Testis (tissue), 5 donors: ENCODE measurements at places on chromosomes 16 and 17. TPM values are rescaled to one million over a fixed set of nuclear protein-coding genes. Genes with fewer than 3 reads are reported as not detected.
A peak's percentile ranks its signal among the peaks of the same experiment; 100 is the strongest.

DNA sequence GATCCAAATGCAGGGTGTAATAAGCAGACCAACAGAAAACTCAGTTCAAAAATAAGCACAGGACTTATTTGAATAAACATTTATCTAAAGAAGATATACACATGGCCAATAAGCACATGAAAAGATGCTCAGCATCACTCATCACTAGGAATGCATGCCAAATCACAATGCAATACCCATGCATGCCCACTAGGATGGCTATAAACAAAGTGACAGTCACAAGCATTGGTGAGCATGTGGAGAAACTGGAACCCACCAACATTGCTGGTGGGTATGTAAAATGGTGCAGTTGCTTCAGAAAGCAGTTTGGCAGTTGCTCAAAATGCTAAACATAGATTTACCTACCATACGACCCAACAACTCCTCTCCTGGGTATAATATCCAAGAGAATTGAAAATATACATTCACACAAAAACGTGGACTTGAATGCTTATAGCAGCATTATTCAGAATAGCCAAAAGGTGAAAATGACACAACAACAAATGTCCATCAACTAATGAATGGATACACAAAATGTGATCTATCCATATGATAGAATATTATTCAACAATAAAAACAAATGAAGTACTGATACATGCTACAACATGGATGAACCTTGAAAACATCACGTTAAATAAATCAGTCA, 20.1 kb downstream of the UBE2O start:
- no peaks in the 10 kb centered on the region for H3K4me1 ChIP-seq
- DNase-seq = no peak
- H3K27me3 ChIP-seq = no peaks in the 10 kb centered on the region
- no peak overlapping the region for H3K4me3 ChIP-seq
- H3K36me3 ChIP-seq = no peaks in the 10 kb centered on the region

DNA sequence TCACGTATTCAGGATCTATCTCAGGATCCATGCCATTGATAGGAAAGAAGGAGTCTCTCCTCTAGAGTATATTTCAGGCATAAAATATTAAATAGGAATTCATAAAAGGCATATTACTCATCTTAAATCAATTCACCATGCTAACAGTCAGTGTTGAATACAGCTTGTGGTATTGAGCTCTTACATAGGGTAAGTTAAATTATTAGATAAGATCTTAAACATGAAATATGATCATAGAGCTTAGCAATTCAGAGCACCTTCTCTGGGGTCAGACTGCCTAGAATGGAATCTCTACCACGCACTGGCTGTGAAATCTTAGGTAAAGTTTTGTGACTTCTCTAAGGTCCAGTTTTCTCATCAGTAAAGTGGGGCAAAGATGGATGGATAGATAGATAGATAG, 20.7 kb downstream of the MARCHF10 start:
- H3K27me3 ChIP-seq = no peaks in the 10 kb centered on the region
- no peaks in the 10 kb centered on the region for H3K4me1 ChIP-seq
- H3K36me3 ChIP-seq = no peaks in the 10 kb centered on the region
- H3K4me3 ChIP-seq = no peak overlapping the region
- DNase-seq = no peak

DNA sequence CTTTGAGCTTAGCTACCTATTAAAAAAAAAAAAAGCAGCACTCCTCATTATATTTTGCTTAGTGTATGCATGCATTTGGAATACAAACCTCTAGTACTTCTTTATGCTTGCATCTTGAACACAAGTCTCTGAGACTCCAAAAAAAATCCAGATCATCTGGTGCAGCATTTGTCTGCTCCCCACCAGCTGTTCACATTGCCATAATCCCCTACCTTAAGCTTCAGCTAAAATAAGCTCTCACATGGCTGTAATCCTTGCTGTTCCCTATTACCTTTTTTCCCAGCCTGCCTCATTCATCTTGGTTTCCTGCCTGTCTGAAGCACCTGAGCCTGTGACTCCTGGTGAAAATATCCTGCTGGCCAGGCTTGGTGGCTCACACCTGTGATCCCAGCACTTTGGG, 7.5 kb upstream of the NFATC2IP start:
- no peaks in the 10 kb centered on the region for H3K27me3 ChIP-seq
- H3K4me1 ChIP-seq = no peaks in the 10 kb centered on the region
- DNase-seq = no peak
- no peak overlapping the region for H3K27ac ChIP-seq
- H3K36me3 ChIP-seq = no peaks in the 10 kb centered on the region

GRCh38 chr16:54244061-54244886, 42.3 kb downstream of the IRX3 start:
- H3K4me3 ChIP-seq = no peak overlapping the region
- H3K27ac ChIP-seq = no peak overlapping the region
- no peak for DNase-seq
- no peaks in the 10 kb centered on the region for H3K4me1 ChIP-seq
- no peaks in the 10 kb centered on the region for H3K36me3 ChIP-seq

DNA sequence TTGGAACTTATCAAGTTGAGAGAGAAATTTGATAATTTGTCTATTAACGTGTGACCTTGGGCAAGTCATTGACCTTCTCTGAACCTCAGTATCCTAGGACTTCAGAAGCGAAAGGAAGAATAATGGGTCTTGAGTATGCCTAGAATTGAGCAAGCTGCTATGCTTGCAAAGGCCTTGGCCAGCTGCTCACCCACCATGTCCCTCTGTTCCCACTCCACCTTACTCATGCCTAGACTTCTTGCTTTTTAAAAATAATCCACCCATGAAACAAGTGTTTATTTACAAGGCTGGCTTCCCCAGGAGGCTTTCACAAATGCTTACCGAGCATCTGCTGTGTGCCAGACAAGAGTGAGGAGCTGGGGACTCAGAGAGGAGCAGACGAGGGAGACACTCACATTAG, 590.6 kb downstream of the MAF start:
- H3K4me3 ChIP-seq = no peak overlapping the region
- H3K27me3 ChIP-seq = no peaks in the 10 kb centered on the region
- no peak for DNase-seq
- H3K36me3 ChIP-seq = no peaks in the 10 kb centered on the region
- H3K4me1 ChIP-seq = no peaks in the 10 kb centered on the region

DNA sequence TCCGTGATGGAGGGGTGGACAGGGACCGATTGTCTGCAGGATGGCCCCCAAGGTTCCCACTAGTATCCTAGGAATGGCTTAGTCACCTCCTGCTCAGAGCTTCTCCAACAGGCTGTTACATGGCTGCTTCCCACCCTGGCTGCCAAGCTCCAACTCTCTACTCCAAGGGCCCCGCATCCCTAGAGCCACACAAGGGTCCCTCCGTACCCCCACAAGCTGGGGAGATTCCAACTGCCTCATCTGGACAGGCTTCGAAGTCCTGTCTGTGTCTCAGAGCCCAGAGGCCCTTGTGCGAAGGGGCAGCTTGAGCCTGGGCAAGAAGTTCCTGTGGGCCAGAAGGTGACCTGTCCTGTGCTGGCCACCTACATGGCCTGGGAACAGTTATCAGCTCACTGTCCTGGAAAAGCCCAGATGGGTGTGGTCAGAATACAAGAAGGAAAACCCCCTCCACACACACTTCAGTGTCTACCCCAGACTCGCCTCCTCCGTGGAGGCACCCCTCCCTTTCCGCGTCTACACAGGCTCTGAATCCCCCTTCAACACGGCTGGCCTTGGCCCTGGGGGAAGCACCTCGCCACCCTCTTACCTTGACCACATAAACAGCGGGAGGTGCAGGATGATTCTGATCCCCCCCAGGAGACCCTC, 586 bp downstream of the MEAK7 start:
- H3K4me1 ChIP-seq = peaks cover 14% of the 10 kb centered on the region
- H3K36me3 ChIP-seq = no peaks in the 10 kb centered on the region
- DNase-seq = no peak
- peak overlapping the region; percentile 80 for H3K27ac ChIP-seq

DNA sequence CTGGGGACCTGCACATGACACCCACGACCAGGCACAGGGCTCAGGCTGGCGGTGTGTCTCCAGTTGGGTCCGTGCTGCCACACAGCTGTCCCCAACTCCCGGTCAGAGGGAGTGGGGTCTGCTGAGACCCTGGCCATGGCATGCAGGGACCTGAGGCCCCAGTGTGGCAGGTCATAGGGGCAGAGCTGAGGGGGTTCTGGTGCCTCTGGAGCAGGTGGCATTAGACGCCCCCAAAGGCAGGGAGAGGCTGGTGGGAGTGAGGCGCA, 4.2 kb downstream of the NUBP2 start:
- H3K4me3 ChIP-seq = no peak overlapping the region
- no peak for DNase-seq
- peaks cover 7% of the 10 kb centered on the region for H3K4me1 ChIP-seq

DNA sequence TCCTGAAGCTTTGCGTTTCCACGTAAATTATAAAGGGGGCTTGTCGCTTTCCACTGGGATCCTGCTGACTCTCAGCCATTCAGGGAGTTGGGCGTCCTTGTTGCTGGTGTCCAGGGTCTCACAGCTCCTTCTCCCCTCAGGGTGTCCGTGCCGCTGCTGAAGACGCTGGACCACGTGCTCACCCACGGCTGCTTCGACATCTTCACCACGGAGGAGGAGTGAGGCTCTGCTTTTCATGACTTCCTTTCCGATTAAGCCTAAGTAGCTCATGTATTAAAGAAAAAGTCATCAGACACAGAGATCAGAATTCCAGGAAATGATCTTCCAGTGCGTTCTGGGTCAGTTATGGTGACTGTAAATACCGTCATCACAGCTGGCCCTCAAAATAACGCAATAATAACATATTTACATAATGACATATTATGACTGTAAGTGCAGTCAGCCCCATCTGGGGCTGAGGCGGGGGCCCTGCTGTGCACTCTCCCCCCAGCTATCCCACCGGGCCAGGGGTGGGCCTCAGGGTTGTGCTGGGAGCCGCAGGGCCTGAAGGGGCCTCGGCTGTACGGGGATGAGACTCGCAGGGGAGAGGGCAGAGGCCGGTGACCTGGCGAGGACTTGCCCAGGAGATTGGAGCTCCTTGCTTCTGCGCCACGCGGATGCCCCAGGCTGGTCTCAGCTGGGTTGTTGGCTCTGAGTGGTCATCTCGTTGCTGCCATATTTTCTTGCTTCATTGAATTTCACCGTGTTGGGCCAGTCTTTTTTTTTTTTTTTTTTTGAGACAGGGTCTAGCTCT, 92.9 kb upstream of the ZNF750 start:
- DNase-seq = no peak
- H3K27me3 ChIP-seq = no peaks in the 10 kb centered on the region
- no peaks in the 10 kb centered on the region for H3K4me1 ChIP-seq

The TRAF4 gene
- 33.1 TPM for polyA plus RNA-seq

The CCL4 gene
- polyA plus RNA-seq = 9.9 TPM

The OR2C1 gene
- polyA plus RNA-seq = 0.30 TPM

The GTF3C1 gene
- polyA plus RNA-seq = 85.7 TPM
